Kidney capillary endothelial cell (primary cell): ENCODE measurements at places on chromosomes 6 and 20.

GRCh38 chr20:25058847-25059810 is 1.2 kb upstream of the ACSS1 start:
- no peak for DNase-seq

GRCh38 chr6:125212377-125212776 is 58.8 kb downstream of the TPD52L1 start:
- DNase-seq, result no peak

DNA sequence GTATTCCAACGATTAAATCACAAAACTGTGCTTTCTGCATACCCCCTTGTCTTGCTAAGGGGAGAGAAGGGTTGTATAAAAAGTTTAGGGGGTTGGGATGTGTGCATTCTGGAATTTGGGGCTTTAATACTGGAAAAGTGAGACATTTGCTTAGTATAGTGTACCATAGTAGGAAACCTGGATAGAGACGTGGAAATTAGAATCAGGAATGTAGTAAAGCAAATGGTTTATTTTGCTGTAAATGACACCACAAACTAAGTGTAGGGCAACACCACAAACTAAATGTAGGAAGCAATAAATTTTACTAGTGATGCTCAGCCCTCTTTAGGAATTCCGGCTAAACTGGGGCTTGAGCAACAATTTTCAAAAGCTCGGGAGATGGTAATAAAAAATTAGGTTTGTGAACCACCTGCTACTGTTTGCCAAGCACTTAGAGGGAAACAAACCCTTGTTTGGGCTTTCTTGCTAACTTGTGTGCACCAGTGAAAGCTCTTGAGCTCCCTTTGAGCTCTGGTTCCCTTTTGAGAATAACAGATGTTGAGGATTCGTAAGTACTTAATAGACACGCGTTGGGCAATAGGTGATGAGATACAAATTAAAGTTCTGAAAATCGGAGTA is 13.8 kb downstream of the BRD2 start:
- DNase-seq, result no peak

DNA sequence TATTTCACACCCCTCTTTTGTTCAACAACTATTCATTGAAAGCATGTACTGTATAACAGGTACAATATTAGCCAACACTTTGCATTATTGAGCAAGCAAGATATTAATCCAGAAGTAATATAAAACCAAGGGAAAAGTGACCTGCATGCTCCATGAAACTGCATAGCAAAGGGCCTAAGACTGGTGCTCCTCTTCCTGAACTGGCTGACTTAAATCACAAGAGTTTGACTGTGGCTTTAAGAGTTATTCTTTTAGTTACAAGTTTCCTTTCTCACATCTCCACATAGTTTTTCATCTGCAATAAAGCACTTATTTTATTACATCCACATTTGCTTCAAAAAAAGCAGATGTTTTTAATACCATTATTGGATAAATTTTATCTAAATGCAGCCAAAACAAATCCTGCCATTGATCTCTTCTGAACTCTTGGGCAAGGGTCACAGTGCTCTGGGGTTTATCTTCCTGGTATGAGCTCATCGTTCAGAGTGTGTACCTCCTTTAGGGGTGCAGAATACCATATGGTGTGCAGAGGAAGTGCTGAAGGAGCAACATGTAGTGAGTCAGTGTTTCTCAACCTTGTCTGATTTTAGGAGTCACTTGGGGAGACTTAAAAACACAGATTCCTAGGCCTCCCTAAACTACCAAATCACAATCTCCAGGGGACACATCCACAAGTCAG is 1225.9 kb upstream of the MAP3K7 start:
- no peak for DNase-seq

GRCh38 chr6:142913036-142913510 is 31.9 kb downstream of the HIVEP2 start:
- no peak for DNase-seq

GRCh38 chr6:154661768-154662167 is 71.4 kb upstream of the SCAF8 start:
- DNase-seq, result no peak

DNA sequence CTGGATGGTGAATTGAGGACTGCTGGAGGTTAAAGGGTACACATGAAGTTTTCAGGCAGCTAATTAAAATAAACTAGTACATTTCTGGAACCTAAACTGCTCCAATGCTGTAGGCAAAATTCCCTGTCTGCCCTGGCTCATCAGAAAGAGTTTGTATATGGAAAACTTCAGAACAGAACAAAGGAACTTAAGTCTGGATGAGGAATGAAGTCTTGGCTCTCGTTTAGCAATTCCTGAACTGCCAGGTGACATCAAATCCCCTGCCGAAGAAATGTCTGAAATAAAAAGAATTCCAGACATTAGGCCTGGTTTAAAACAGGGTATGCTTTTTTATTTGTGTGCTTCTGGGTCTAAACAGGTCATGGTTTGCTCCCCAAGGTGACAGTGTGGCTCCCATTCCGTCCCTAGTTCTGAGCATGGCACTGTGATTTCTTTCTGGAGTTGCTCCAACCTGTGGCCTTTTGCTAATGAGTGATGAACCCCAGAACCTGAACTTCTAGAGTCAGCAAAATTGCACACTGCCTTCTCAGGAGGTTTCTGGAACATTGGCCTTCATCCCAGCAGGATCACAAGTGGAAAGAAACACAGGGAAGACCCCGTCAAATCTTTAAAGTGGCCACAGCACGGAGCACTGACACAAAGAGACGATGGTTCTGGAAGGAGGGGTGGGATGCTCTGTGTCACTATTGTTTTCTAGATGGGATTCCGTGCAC is 129.4 kb upstream of the NAA20 start:
- DNase-seq, result no peak

DNA sequence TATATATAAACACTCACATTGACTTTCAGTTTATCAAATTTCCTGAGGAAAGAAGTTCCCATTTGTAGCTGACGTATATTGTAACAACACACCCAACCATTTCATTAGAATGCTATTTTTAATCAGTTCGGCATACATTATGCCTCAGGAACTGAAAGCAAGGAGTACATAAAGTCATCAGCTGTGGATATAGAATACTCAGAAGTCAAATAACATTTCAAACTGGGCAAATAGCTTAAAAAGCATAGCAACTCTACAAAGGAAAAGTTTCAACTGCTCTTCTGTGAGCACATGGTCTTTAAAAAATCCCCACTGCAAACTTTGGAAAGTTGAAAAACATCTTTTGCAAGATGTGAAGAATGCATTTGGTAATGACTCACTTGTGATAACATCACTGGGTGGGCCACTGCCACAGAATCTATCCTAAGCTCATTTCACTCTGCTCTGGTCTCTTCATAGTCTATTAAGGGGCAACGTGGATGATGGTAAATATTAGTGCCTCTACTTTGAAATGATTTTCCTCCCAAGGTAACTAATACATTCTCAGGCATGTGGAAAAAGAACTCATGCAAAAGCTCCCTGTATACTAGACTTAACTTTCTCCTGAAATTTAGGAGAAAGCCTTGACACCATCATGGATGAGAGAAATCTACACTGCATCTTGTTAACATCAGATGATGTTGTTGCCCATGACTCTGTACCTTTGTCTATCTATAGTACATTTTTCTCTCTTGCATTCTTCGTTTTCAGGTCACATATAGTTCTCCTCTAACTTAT is 49.2 kb downstream of the FYN start:
- peak; percentile 56 for DNase-seq

- no peak for DNase-seq
These were observed 906 bp upstream of the FOXP4 start for GRCh38 chr6:41545247-41545702.

DNA sequence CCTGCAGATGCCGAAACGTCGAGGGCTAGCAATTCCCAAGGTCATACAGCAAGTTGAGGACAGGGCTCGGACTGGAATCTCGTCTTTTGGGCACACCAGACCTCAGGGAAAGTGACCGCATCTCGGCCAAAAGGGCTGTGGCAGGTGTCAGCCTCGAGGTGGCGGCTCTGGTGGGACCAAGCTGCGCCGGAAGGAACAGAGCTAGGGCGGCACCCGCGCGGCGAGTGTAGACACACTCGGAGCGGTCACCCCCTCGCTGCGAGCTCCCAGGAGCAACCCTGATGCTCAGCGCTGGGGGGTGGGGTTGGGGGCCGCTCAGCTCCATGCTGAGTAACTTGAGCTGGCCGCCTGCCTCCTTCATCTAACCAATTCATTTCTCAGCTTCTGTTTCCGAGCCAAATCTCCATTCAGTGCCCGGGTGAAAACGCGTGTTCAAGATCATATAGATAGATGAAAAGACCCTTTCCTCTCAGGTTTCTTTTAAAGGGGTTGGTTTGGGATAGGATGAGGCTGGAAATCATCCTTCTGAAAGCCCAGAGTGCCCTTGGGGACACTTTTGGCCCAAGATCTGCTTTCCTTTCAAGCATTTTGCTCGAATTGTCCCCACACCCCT is 2.2 kb upstream of the TUBB2B start:
- no peak for DNase-seq

DNA sequence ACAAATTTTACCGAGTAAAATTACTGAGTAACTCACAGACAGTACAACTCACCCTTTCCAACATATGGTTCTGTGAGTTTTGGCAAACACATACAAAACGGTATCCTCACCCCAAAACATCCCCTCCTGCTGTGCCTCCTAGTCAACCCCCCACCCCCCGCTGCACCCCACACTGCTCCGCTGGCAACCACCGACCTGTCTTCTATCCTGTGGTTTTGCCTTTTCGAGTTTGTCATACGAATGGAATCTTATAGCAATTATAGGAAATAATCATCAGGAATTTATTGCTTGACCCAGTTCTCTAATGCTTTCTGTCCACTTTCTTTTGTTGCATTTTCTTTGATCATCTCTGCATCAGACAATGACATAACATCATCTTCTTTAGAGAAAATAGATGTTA is 312.3 kb downstream of the KIF16B start:
- DNase-seq, result no peak

GRCh38 chr6:81148751-81149150 is 603.7 kb downstream of the TENT5A start:
- DNase-seq, result no peak

GRCh38 chr20:19392344-19393130 is 180.1 kb downstream of the SLC24A3 start:
- DNase-seq, result no peak

DNA sequence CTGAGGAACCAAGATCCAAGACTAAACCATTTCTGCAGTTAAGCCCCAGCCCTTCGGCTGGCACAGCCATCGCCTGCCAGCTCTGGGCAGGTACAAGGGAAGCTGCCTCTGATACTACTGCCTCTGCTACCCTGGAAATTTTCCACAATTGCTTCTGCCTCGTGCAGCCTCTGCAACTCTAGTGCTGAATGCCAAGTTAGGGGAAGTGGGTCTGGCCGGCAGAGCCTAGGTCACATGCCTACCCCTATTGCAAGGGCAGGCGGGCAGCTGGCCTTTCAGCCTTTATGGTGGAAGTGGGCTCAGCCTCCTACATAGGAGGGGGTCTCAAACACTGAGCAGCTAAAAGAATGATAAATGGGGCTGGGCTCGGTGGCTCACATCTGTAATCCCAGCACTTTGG is 44.5 kb upstream of the TULP1 start:
- DNase-seq, result no peak

- DNase-seq, result no peak
These were observed 17.2 kb upstream of the HCK start for GRCh38 chr20:32034581-32035425.

GRCh38 chr6:26520237-26520849 is 17.8 kb upstream of the HMGN4 start:
- DNase-seq, result peak; percentile 71

DNA sequence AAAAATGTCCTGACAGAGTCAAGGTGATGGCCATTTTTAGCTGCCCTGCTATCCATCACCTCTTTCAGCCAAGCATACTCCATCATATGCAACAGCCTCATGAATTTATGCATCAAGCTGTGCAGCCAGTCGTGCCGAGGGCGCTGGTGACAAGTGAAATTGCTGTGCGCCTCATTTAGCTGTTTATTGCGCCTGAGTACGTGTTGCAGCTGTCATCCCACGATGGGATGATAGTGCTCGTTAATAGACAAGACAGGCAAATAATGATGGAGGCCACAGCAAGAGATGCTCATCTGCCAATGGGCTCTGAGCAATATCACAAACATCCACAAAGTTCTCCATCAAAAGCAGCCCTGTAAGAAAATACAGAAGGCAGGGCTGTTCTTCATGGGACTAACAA is 562.3 kb upstream of the POU3F2 start:
- DNase-seq, result no peak

- no peak for DNase-seq
These were observed 24.5 kb downstream of the YTHDF1 start for GRCh38 chr20:63191400-63191799.

DNA sequence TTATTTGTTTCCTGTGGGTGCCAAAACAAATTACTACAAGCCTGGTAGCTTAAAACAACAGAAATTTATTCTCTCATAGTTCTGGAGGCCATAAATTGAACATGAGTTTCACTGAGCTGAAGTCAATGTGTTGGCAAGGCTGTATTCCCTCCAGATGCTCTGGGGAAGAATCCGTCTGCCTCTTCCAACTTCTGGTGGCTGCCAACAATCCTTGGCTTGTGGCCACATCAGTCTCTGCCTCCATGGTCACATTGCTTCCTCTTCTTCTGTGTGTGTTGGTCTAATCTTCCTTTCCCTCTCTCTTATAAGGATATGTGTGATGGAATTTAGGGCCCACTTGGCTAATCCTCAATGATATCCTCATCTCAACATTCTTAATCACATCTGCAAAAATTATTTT is 92.8 kb upstream of the EPB41L1 start:
- DNase-seq, result no peak

DNA sequence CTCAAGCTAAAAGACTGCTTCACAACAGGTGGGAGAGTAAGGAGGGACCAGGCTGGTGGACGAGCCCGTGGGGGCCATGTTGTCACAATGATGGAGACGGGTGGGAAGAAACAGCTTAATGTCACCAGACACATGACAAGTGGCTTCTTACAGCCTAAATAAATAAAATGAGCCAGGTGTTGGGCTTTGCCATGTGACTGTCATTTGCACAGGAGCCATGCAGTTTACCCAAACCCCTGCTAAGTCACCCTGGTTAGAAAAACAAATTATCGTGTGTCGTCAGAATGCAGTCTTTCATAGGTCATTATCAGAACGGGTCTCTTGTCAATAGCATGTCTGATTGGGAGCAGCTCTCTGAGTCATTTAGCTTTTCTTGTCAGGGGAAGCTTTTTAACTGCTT is 18.5 kb downstream of the BTBD3 start:
- DNase-seq, result no peak

GRCh38 chr6:69948479-69949114 is 82.2 kb downstream of the COL19A1 start:
- DNase-seq, result no peak

GRCh38 chr6:166825553-166826145 is 130.7 kb downstream of the RNASET2 start:
- DNase-seq, result no peak

DNA sequence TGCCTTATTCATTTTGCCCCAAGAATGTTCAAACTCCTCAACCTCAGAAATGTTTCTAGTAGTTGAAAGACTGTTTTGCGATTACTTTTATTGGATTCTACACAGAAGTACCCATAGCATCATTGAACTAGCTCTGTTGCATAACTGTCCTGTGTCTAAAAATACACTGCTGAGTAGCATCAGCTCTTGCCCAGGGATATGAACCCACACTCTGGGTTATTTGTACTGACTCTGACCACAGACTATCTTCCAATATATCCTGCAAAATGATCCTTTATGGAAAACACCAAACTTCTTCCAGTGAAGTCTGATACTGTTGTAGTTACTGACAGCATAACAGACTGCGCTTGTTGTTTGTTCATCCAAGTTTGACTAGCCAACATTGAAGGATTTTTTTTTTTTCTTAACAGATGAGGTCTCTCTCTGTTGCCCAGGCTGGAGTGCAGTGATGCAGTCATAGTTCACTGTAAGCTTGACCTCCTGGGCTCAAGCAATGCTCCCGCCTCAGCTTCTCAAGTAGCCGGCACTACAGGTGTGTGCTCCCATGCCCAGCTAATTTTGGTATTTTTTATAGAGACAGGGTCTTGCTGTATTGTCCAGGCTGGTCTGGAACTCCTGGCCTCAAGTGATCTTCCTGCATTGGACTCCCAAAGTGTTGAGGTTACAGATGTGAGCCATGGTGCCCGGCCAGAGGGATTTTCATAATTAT is 49.9 kb downstream of the TULP4 start:
- DNase-seq, result no peak
